Stimulated activated CD8-positive, alpha-beta memory T cell treated with anti-CD3 and anti-CD28 coated beads, Interleukin-4, amount 100 ng/mL, for 4 hours (primary cell): ENCODE measurements at places on chromosomes 3 and 15.

GRCh38 chr15:66408675-66409282 is 22.1 kb downstream of the MAP2K1 start:
- no peak for DNase-seq

GRCh38 chr3:186901135-186901734 is 29.1 kb upstream of the ST6GAL1 start:
- DNase-seq, result no peak

DNA sequence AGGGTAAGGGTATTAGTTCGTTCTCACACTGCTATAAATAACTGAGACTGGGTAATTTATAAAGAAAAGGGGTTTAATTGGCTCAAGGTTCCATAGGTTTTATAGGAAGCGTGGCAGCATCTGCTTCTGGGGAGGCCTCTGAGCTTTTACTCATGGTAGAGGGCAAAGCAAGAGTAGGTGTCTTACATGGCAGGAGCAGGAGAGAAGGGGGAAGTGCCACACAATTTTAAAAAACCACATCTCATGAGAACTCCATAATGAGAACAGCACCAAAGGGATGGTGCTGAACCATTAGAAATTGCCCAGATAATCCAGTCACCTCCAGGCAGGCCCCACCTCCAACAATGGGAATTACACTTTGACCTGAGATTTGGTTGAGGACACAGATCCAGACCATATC is 12.2 kb downstream of the RNF111 start:
- no peak for DNase-seq

GRCh38 chr3:71176366-71176765 is 407.2 kb downstream of the FOXP1 start:
- no peak for DNase-seq

DNA sequence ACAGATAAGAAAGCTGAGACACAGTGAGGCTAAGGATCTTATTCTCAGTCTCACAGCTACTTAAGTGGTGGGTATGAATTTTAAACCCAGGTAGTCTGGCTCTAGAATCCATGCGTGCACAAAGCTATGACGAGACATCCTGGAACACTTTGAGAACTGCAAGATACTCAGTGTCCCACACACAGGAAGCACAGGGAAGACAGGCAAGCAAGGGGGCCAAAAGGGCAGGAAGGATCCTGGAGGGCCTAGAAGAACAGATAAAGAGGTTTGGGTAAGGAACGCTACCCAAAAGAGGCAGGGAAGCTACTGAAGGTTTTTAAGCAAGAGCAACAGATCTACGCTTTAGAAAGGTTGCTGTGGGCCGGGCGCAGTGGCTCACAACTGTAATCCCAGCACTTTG is 99.1 kb upstream of the HES1 start:
- no peak for DNase-seq
